ENCODE measurements at places on chromosomes 13 and 19.

DNA sequence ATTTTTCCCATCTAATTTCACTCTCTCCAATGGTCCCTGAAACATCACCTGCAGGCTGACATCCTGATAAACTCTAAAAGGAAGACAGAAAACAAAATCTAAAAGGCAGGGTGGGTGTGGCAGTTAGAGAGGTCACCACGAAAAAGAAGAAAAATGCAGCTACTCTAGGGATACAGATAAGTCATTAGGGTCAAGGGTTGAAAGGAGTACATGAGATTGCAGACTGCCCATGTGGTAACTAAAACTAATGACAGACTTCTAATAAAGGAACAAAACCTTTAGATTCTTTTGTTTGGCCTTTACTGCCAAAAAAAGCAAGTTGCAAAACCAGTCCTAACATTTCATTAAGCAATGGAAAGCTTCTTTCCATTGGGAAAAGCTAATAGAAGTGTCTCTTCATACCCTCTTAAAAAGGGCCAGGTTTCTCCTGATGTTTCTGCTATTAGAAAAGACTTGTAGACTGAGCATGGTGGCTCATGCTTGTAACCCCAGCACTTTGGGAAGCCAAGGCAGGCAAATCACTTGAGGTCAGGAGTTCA lies 31.0 kb downstream of the THSD1 start:
- DNase-seq = no peak

- no peak for DNase-seq
These were observed 13.6 kb downstream of the LATS2 start for GRCh38 chr13:21047591-21048282.

DNA sequence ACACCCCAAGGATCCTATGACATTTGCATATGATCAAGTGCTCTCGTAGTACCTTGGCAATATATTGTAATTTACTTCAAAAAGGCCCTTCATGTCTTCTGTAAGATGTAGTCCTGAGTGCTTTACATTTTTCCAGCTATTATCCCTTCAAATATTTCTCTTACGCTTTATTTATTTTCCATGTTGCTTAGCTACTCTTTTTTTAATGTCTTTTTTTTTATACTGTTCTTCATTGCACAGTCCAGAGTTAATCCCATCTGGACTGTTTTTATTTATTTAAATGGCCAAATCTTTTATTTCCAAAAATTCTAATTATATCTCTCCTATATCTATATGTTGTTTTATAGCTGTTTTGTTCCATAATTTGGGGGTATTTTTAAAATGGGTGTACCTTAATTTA lies 371.3 kb downstream of the SLC7A1 start:
- no peak for DNase-seq

DNA sequence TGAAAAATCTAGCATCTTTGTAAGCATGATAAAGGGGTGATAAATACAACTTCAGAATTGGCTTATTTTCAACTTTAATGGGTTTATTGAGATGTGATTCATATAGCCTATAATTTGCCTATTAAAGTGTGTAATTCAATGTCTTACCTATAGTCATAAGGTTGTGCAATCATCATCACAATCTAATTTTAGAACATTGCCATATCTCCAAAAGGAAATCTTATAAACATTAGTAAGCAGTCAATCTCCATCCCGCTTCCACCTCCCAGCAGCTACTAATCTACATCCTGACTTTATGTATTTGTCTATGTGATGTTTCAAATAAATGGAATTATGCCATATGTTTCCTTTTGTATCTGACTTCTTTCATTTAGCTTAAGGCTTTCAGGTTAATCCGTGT lies 145.2 kb upstream of the KLHL1 start:
- no peak for DNase-seq

DNA sequence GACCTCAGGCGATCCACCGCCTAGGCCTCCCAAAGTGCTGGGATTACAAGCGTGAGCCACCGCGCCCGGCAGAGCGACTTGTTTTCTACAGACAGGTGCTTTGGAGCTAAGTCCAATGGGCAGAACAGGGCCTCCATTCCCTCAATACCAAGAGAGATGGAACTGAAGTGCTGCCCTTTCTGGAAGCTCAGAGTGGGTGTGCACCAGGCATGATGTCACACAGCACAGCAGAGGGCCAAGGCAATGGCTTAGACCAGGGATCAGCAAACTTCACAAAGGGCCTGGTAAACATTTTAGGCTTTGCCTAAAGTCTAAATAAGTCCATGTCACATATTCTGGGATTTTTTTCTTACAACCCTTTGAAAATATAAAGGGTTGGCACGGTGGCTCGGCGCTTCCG lies 21.3 kb downstream of the TLE6 start:
- DNase-seq = no peak

GRCh38 chr19:15475169-15475568 lies 4.1 kb downstream of the PGLYRP2 start:
- DNase-seq = no peak

DNA sequence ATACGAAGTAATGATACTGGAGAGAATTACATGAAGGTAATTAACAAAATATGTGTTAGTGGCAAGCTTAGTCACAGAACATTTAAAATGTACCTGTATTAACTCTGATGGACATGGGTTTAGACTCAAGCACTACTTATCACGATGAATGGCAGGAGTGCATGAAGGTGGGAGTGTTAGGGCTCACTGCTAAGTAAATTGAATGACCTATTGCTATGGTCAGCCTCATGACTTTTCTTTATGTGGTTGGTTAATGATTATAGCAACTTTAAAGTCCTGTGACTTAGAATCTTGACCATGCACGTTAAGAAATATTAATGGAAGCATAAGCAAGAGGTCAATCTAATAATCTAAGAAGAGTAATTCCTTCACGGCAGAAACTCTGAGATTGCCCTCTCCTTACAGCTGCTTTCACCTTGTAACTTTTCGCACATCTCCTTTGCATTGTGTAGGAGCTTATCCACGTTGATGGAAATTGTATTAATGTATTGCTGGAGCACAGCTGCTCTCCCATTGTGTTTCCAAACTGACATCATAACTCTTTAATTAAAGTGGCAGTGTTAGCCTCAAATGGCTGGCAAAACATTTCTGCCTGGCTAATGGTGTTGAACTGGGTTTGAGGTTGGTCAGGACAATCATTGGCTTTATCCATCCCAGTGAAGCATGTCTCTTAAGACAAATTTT lies 114.5 kb downstream of the RXFP2 start:
- DNase-seq = no peak

DNA sequence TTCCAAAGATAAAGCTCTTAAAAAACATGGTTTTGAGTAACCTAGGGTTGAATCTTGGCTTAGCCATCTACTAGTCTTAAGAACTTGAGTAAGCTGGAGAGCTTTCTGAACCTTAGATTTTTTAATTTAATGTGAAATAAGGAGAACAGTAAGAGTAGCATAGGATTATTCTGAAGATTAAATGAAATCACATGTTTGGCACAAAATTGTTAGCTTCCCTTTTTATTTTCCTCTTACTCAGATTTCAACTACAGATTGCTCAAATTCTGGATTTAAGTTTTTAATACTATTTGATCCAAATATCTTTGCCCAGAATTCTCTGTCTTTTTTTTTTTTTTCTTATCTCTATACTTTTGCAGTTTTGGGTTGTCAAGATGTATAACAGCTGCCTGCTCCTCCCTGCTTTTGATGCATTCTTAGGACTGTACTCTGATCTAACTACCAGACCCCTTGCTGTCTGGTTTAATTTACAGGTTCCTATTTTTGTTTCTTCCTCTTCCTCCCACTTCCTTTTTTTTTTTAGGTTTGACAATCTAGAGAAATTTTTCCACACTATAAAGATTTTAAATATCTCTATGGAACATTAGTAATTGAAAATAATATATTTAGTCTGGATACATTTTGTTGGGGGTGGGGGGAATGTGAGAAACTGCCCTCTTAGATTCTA lies 12.3 kb downstream of the POMP start:
- no peak for DNase-seq

- no peak for DNase-seq
These were observed 117.6 kb upstream of the SPRY2 start for GRCh38 chr13:80458543-80458942.

DNA sequence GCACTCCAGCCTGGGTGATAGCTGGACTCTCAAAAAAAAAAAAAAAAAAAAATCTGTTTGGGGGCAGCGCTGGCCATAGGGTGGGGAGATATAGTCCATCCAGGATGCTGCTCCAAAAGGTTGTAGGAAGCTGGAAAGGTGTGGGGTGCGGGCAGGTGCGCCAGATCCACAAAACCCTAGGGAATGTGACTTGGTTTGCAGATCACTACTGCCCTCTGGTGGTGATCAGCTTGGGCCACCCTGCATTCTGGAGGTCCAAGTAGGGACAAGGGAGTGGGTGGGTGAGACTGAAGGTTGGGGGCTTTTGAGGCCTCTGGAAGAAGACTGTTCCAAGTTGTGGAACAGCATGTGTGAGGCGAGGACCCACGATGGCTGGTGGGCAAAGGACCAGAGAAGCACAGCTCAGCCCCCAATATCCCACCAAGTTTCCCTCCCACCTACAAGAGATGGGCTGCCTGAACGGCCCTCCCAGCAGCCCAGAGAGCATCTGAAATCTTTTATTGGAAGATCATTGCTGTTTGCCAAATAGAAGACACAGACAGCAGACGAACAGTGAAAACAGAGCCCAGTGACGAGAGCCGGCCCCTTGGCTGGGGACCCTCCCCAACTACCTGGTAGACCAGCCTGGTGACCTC lies 10.4 kb upstream of the TYK2 start:
- peak; percentile 62 for DNase-seq

- DNase-seq = no peak
These were observed 3.6 kb downstream of the CACNG7 start for GRCh38 chr19:53912653-53913052.

GRCh38 chr13:98022210-98022609 lies 68.7 kb downstream of the IPO5 start:
- peak; percentile 23 for DNase-seq

- DNase-seq = no peak
These were observed 14.7 kb upstream of the SLC25A30 start for GRCh38 chr13:45432737-45433380.

- no peak for DNase-seq
These were observed 14.0 kb upstream of the TMPRSS9 start for GRCh38 chr19:2345794-2346663.

GRCh38 chr13:106047859-106048258 lies 487.6 kb downstream of the EFNB2 start:
- no peak for DNase-seq

DNA sequence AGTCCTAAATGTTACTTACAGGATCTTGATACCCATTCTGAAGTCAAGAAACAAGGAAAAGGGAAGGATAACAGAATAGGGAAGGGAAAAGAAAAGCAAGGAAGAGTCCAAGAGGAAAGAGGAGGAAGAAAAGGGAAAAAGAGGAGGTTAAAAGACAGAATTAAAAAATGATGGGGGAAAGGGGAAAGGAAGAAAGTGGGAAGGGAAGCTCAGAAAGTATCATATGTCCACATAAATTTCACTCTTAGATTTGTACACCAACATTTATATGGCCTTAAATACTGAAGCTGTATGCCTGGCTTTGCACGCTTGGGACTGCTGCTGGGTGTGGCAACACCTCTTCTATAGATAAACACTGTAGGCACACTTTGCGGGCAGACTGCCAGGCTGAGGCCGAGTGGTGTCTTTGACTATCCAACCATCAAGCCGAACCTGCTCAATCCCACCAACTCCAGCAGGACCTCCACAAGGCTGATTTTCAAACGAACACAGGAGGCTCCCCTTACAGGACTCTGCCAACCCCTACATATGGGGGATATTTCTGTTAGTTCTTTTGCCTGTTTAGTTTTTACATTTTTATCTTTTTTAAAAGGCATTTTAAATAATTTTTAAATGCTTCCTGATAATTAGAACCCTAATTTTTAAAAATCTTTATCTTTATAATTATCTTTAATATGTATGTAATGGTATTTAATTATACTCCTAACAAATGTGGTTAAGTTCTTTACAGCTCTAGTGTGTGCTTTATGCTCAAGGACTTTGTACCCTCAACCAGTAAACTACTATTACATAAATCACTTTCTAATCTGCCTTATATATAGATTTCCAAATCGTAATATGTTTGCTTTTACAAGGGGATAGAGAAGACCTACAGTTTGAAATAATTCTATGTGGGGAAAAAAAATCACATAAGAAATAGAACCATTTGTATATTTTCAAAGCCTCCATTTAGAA lies 154.2 kb downstream of the DIAPH3 start:
- DNase-seq = no peak

GRCh38 chr13:26656919-26657318 lies 99.4 kb downstream of the WASF3 start:
- DNase-seq = no peak

- DNase-seq = no peak
These were observed 25.9 kb downstream of the ZFR2 start for GRCh38 chr19:3842948-3843347.

DNA sequence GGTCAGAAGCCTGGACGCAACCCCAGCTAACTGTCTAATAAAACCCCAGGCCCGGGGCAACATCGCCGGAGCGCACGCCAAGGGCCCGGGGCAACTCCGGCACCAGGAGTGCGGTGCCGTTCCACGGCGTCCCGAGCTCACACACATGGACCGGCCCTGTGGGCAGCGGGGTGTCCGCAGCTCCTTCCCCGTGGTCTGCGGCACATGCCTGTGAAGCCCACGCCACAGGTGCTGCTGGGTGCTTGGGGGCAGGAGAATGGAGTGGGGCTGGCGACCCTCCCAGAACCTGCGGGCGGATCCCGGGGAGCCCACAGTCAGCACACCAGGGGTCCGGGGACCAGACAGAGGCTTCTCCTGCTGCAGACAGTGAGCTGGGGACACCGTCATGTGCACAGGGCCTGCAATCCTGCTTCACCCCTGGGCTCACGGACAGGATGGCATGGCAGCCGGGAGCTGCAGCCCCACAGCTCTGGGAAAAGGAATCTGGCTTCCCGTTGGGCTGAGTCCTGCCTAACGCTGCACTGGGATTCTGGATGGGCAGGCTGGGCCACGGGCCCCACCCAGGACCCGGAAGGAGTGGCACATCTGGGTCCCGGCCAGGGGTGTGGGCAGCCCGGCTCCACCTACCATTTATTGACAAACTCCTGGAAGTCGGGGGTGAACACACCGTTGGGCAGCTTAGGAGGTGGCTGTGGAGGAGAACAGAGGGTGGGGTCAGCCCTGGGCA lies 28.2 kb upstream of the ZBTB7A start:
- DNase-seq = no peak

DNA sequence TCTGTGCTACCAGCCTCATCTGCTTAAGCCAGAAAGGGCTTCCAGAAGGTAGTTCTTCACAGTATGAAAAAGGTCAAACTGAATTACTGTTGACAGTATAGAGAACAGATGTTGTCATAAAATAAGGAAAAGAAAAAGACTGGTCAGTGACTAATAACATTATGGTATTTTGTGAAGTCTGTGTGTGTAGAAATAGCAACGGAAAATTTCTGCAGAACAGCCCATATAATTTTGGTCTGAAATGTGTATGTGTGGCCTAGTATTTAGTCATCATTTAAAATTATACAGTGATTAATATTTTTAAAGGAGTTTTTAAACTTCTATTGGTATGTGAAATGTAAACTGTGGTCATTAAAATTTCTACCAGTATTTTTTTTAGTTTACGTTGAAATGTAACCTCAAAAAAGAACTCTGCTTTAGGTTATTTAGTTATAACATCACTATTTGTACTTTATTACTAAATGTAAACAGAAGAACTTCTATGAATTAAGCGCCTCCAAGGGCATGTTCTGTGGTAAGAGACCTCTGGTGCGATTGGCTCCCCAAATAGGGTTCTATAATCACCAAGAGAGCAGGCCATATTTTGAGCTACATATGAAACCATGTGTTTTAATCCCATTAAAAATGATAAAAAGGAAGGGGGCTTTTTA lies 3.3 kb upstream of the GPR183 start:
- DNase-seq = no peak
